Mucosa of gallbladder (tissue), 1 donor: ENCODE measurements at places on chromosomes 2 and 18. TPM values are rescaled to one million over a fixed set of nuclear protein-coding genes. Genes with fewer than 3 reads are reported as not detected.

The SULT1C2 gene
- total RNA-seq = 154 TPM

The DES gene
- total RNA-seq = 3,602 TPM

DNA sequence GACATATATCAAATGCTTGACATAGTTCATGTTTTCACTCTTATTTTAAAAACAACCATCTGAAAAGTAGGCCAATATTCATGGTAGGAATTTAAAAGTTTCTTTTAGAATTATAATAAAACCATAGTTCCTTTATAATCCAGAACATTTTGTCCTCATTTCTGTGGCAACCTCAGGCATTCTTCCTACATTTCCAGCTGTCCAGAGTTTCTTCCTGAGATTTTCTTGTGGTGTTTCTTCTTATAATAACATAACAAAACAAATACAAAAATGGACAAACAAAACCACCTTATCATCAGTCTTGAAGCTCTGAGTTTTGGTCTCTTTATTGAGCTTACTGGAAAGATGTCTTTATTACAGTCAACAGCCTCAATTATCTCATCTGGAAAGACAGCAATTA, 2028.6 kb upstream of the CELF4 start:
- DNase-seq = no peak

DNA sequence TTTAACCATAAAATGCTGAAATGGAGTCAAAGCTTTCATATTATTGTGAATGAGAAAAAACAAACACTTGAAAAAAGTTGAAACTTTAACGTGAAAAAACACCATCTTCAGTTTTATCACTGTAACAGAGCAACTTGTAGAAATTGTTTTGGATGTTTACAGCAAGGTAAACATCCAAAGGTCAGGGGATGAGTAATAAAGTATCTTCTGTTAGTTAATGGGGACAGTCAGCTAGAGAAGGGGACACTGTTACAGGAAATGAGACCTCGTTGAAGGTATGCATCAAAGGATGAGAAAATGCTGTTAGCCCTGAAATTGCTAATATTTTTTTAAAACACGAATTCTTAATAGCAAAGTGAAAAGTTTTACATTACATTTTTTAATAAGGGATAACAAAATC, 2.9 kb downstream of the RHBDD1 start:
- no peak for DNase-seq

GRCh38 chr2:176251928-176252327, 17.3 kb upstream of the MTX2 start:
- DNase-seq = no peak

- DNase-seq = no peak
Measured at GRCh38 chr2:180472133-180472532, 465.0 kb upstream of the CWC22 start.

GRCh38 chr2:216618785-216619184, 14.4 kb upstream of the IGFBP2 start:
- no peak for DNase-seq

- no peak for DNase-seq
Measured at GRCh38 chr2:8412586-8412985, 269.3 kb upstream of the ID2 start.

GRCh38 chr2:217899231-217900009, 103.4 kb downstream of the TNS1 start:
- DNase-seq = peak; percentile 75

- no peak for DNase-seq
Measured at GRCh38 chr2:19435815-19436214, 77.4 kb upstream of the OSR1 start.

DNA sequence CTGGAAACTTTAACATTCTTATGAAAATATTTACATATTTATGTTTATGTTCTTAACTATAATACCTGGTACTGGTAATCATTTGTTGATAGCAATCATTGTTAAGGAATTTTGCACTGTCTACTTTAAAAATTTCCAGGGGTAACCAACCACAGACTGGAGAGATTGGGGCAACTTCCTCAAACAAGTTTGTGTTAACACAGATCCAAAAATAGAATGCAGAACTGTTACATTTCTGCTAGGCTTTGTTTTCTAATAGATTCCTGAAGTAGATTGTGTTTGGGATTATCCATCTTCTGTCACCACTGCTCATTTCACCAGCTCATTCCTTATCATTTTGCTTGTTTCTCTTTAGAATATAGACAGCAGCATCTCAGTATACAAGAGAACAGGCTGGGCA, 23.7 kb downstream of the RNF125 start:
- DNase-seq = no peak

GRCh38 chr2:128452536-128453530, 134.2 kb upstream of the HS6ST1 start:
- DNase-seq = peak; percentile 5

GRCh38 chr2:191582355-191582754, 95.6 kb upstream of the NABP1 start:
- no peak for DNase-seq

DNA sequence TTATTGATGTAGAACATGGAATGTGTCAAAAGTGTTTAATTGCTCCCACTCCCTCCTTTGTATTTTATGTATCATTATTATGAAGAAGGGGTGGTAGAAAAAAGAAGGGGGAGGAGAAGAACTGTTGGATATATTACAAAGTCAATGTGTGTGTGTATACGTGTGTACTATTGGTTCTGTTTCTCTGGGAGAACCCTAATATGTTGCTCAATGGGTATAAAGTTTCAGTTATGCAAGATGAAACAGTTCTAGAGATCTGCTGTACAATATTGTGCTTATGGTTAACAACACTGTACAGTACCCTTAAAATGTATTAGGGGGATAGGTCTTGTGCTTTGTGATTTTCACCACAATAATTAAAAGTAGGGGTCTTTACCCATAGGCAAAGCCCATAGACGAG, 58.1 kb upstream of the ZC3H15 start:
- no peak for DNase-seq

- DNase-seq = no peak
Measured at GRCh38 chr18:57352761-57353136, 392 bp downstream of the ST8SIA3 start.

DNA sequence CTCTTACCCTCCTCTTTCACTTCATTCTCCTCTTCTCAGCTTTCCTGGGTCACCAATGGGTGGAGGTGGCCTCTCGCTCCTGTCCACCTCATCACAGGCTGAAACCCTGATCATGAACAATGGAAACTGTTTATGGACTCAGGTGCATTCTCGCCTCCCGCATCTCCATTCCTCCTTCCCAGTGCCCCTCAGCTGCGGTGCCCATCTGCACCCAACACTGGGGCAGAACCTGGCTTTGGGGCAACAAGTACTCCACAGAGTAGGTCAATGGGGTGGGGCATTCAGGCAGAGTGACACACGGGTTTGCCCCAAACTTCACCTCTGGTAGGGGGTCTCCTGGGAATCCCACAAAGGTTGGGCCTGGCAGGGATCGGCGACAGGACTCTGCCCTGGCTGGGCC, 199.5 kb downstream of the RTP5 start:
- DNase-seq = no peak

DNA sequence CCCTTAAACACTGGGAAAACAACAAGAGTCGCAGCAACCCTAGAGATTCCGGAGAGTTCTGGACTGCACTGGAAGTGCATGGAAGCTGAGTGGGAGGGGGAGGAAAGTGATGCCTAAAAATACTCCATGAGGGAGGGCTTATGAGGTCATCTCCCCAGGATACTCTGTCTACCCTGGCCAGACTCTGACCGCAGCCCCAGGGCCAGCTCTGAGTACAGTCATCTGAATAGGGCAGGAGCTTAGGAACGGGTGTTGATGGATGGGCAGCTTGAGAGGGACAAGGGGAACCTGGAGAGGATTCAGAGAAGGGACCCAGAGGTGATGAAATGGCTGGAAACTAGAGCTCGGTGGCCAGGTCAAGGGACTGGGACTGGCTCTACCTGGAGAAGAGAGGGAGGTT, 79.3 kb upstream of the IGFBP5 start:
- DNase-seq = no peak

GRCh38 chr18:73009691-73010090, 141.9 kb upstream of the NETO1 start:
- no peak for DNase-seq

GRCh38 chr2:127715778-127716449, 14.6 kb downstream of the SFT2D3 start:
- DNase-seq = no peak

The TMEM247 gene
- total RNA-seq = not detected

DNA sequence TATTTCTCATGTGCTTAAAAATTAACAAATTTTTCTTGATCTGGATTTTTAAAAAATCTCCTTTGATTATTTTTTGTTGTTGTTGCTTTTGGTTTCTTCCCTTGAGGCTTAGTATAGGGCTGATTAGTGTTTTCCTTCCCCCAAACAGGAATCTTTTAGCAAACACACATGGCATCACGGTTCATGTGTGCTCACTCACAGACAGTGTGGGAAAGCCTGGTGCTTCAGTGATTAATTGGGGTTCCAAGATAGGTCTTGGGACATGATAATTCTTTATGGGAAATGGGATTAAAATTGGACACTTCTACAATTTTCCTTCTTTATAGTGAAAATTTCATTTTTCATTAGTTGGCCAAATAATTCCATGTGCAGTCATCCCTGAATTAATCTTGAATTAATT, 153.9 kb upstream of the SOX11 start:
- no peak for DNase-seq
